ENCODE measurements at places on chromosomes 3 and 15.
A peak's percentile ranks its signal among the peaks of the same experiment; 100 is the strongest.

DNA sequence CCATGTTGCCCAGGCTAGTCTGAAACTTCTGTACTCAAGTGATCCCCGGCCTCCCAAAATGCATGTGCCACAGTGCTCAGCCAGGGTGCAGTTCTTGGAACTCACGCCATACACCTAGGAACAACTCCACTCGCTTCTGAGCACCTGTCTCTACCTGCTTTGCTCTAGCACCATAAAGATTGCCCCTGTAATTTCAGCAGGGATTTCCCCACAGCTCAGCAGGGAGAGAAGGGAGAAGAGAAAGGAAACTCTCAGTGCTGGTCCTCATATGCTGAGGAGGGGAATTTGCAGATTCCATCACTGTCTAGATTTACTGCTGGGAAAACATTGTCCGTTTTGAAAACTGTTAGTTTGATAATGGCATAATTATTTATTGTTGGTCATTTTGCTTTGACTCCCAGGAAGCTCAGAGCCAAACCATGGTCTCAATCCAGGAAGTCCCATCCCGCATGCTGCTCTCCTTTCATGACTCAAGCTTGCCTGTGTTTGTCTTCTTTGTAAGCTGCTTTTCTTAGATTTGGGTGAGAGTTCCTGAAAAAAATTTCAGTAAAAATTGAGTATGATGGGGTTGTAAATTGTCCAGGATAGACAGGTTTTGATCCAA is 24.2 kb downstream of the TRIM71 start:
- DNase-seq, result no peak

- DNase-seq, result peak; percentile 78
These were observed 26.2 kb downstream of the CHSY1 start for GRCh38 chr15:101225658-101226057.

DNA sequence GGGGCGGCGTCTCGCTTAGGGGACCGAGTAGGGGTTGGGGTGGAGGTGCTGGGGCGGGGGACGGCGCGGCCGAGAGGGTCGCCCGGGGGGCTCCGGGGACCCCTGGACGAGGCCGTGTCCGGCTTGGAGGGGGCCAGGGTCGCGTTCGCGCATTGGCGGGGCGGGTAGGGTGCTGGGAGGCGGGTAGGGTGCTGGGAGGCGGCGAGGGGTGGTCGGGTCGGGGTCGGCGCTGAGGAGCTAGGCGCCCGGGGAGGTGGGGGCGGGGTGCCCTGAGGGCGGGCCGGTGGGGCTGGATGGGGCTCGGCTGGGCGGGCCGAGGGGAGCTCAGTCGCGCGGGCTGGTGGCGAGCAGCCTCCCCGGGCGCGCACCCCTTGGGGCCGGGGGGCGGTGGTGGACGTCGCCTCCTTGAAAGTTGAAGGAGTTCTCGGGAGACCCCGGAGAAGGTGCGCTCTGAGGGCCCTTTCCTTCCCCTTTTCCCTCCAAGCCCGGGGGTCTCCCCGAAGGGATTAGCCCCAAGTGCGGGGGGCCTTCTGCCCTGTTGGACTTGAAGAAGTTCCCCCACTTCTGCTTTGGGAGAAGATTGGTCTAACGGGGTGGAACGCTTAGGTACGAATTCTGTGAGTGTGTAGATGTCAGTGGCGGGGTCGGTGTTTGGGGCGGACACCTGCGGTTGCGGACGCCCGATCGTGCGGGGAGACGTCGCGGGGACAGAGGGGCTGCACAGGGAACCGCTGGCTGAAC is 543 bp downstream of the MEF2A start:
- DNase-seq, result peak; percentile 11

- no peak for DNase-seq
These were observed 37.9 kb upstream of the MGLL start for GRCh38 chr3:127860211-127860696.

DNA sequence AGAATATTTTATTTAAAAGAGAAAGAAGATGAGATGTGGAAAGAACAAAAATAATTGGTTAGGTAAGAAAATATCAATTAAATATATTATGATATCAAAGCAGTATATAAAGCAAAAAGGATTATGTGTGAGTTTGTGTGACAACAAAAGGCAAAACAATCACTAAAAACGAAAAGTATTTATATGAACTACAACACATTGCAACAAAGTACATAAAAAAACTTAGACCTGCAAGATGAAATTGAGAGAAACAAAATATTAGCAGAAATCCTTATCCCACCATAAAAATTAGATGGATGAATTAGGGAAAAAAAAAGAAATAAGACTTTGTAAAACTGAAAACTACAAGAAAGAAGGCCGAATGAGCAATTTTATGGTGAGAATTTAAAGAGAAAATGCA is 27.3 kb upstream of the IGF1R start:
- no peak for DNase-seq

DNA sequence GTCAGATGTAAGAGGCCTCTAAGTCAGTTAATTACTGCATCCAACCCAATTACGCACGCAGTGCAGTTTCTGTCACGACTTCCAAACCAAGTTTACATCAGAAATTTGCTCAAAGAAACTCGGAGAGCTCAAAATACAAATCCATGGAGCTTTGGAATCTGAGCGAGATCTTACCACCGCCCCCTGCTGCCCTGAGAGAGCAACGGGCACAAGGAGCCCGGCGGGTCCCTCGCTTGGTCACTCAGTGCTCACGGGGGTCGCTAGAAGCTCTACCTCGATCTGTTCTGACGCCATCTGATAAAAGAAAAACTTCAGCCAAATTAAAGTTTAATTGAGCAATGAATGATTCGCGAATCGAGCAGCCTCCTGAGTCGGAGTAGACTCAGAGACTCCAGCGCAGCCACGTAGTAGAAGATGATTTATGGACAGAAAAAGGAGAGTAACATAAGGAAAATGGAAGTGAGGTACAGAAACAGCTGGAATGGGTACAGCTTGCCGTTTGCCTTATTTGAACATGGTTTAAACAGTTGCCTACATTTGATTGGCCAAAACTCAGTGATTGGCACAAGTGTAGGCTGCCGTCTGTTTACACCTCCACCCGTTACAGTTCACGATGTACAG is 232.7 kb upstream of the ATP10A start:
- DNase-seq, result no peak

DNA sequence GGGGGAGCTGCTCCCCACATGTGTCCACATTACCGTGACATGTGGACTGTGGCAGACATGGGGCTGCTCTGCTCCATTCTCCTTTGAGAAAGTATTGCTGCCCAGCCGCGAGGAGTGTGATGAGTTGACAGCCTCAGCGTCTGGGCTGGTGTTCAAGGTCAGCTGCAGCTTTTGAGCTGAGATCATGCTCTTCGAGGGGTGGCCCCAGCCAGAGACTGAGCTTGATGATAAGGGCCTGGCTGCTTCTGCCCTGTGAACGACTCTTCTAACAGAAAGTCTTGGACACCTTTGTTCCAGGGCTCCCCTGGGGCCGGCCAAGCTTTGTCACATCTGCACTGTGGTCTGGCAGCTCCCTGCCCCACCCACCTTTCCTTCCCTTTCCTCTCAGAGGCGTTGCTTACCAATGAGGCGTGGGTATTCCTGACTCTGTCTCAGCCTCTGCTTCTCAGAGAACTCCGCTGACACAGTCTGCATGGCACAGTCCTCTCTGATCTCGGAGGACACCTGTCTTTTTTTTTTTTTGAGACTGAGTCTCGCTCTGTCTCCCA is 86.6 kb downstream of the CHRD start:
- DNase-seq, result peak; percentile 46

GRCh38 chr3:34218706-34219385 is 420.4 kb downstream of the PDCD6IP start:
- DNase-seq, result no peak

- DNase-seq, result no peak
These were observed 30.4 kb downstream of the MGA start for GRCh38 chr15:41690636-41691035.

- DNase-seq, result no peak
These were observed 33.4 kb downstream of the ZXDC start for GRCh38 chr3:126442094-126442855.

- no peak for DNase-seq
These were observed 3.6 kb downstream of the PLCL2 start for GRCh38 chr3:16888356-16888755.

GRCh38 chr3:64318668-64319271 is 93.5 kb upstream of the PRICKLE2 start:
- DNase-seq, result no peak

GRCh38 chr3:83498361-83499016 is 1460.3 kb upstream of the CADM2 start:
- DNase-seq, result no peak

DNA sequence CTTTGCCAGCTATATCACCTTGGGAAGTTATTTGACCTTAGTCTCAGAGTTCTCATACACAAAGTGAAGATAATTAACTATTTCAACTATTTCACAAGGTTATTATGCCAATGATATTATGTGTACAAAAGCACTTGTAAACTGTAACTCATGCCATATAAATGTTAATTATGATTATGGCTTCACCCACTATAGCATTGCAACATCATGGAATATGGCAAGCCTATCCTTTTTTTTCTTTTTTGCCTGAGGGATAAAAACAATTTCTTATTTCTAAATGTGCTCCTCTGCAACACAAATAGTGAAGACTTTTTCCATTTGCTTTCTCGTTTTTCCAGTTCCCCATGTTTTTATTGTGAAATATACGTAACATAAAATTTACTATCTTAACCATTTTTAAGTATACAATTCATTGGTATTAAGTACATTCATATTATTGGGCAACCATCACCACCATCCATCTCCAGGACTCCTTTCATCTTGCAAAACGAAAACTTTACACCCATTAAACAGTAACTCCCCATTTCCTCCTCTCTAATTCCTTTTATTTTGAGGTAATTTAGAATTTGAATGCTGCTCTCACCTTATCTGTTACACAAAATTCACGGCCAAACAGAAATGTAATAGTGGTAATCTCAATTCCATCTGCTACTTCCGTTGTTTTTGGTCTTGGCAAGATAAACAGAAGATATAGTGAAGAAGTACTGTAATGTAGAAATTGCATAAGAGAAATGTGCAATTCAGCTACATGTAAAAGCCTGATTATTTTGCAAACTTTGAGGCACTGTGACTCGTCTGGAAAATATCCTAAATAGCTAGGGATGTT is 46.3 kb downstream of the NANOGP8 start:
- peak; percentile 81 for DNase-seq

DNA sequence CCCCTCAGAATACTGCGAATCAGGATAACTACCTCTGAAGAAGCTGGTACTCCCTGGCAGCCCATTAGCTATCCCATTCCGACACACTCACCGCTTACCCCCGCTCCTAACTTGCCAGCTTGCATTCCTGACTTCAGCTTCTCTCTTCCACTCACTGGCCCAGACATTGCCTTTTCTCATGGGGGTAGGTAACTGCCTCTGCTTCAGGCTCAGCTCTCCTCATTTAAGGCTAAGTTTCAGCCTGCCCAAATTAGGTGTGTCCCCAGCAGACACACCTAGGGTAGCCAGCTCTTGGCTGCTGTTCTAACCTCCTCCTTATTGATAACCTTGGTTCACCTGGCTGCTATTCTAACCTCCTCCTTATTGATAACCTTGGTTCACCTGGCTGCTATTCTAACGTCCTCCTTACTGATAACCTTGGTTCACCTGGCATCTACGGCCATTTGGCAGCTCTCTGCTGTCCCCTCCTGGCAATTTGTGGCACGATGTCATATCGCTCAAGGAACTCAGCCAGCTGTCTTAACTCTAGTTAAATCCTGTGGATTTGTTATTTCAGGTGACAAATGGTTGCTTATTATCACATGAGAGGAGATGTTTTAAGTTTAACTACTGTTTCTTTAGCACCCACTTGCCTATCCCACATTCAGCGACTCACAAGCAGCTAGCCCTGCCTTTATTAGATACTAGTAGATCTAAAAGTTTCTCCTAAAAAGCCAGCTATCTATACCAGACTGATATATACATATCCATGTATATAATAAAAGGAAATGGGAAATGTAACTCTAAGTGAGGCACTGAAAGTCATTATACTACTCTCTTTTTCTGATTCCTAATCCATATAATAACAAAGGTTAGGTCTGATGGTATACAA is 106.5 kb upstream of the ACP3 start:
- peak; percentile 7 for DNase-seq

GRCh38 chr3:168467115-168467714 is 371.5 kb upstream of the GOLIM4 start:
- peak; percentile 29 for DNase-seq

- peak; percentile 85 for DNase-seq
These were observed 11.5 kb upstream of the CMTM8 start for GRCh38 chr3:32226875-32227500.

DNA sequence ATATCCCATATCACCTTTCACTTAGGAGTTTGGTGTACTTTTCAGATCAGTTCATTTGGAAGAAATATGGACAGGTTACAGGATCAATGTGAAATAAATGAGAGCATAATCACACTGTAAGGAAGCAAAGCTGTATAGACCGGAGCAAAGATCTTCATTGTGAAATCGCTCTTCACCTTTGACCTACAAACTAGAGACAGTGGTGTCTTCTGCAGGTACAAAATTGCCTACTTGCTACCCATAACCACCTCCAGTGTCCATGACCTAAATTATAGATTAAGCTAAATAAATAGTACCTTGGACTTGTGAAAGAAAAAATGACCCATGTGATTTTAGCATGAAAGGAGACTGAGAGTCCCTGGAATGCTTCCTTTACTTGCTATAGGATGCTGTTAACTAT is 379.5 kb upstream of the SUCLG2 start:
- DNase-seq, result no peak

- DNase-seq, result no peak
These were observed 830.0 kb upstream of the ALCAM start for GRCh38 chr3:104536715-104537114.

DNA sequence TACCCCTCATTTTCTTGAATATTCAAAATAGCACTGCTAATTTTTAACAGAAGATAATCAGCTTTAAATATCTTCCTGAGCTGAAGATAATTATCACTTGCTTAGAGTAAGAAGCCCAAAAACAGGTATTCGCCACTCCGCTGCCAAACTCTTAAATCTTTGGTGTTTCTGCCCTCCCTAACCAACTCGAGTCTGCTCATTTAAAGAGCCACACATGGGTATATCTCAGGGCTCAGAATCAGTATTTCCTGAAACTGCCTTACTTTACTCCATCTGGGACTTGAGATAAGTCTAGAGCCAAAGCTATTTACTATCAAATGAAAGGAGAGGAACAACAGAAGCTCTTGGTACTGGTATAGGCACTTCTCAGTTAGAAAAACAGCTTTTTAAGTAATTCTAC is 10.8 kb downstream of the PDCD10 start:
- no peak for DNase-seq

DNA sequence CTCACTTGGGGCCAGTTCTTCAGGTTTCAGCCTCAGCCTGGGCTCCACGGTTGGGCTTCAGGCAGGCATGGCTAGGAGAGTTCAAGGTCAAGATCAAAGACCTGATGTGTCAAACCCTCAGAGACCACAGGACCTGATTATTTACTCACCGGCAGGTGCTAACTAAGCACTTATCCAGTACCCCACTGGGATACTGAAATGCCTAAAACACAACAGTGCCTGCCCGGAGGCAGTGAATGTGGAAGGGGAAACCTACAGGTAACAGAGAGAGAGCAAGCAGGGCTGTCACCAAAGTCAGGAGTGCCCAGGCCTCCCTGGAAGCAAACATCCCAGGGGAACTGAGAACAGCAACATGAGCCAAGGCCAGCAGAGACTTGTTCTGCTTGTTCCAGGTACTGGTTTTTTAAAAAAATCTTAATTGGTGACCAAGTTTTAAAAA is 6.7 kb downstream of the IDH2 start:
- DNase-seq, result no peak

GRCh38 chr3:150114873-150115540 is 144.3 kb upstream of the PFN2 start:
- peak; percentile 83 for DNase-seq
